A549 treated with GW870086 at 1 μM for 4 hours (cell line): ENCODE measurements at places on chromosomes 7 and 10. TPM values are rescaled to one million over a fixed set of nuclear protein-coding genes. Genes with fewer than 3 reads are reported as not detected.

Gene ZNF239
- 1.7 to 2.5 TPM (median 2.3 TPM) in 5 replicates for total RNA-seq

Gene RAPGEF5
- total RNA-seq, result 0.09 to 0.23 TPM (median 0.10 TPM) in 5 replicates

Gene RNF32
- 1.2 to 2.0 TPM (median 1.6 TPM) in 5 replicates for total RNA-seq

Gene HKDC1
- total RNA-seq, result 10.1 to 16.1 TPM (median 11.6 TPM) in 5 replicates

Gene GIMAP5
- total RNA-seq, result 0.14 TPM in 1 of 5 replicates, not detected in the others

Gene ACBD7
- total RNA-seq, result 0.85 to 1.3 TPM (median 1.1 TPM) in 5 replicates

Gene CYP2C18
- total RNA-seq, result 0.05 to 0.08 TPM (median 0.07 TPM) in 3 of 5 replicates, not detected in the others

Gene HHEX
- total RNA-seq, result 12.0 to 13.9 TPM (median 12.4 TPM) in 5 replicates

Gene PNLIPRP3
- total RNA-seq, result not detected in 5 replicates

Gene MINDY3
- 12.3 to 15.7 TPM (median 13.9 TPM) in 5 replicates for total RNA-seq

Gene CCDC6
- 27.8 to 34.4 TPM (median 31.5 TPM) in 5 replicates for total RNA-seq

Gene POLR3A
- total RNA-seq, result 12.2 to 14.2 TPM (median 13.7 TPM) in 5 replicates

Gene LMOD2
- total RNA-seq, result not detected in 5 replicates

Gene CRHR2
- 0.05 to 0.07 TPM in 2 of 5 replicates, not detected in the others for total RNA-seq

Gene DLX5
- not detected in 5 replicates for total RNA-seq

Gene CCDC172
- total RNA-seq, result not detected in 5 replicates

Gene SLC25A40
- total RNA-seq, result 4.5 to 7.8 TPM (median 6.6 TPM) in 5 replicates

Gene KCNMA1
- 42.8 to 95.1 TPM (median 69.4 TPM) in 5 replicates for total RNA-seq

Gene WNT8B
- not detected in 5 replicates for total RNA-seq

Gene TYW1B
- 2.2 to 2.8 TPM (median 2.6 TPM) in 5 replicates for total RNA-seq

Gene MMD2
- not detected in 5 replicates for total RNA-seq

Gene CAV1
- 490 to 569 TPM (median 549 TPM) in 5 replicates for total RNA-seq

Gene SEMA3C
- total RNA-seq, result 44.9 to 71.7 TPM (median 64.4 TPM) in 5 replicates

Gene GBX1
- 0.26 TPM in 1 of 5 replicates, not detected in the others for total RNA-seq

Gene ELFN1
- total RNA-seq, result 0.22 to 0.38 TPM (median 0.38 TPM) in 5 replicates

Gene LEP
- not detected in 5 replicates for total RNA-seq

Gene HTR7
- total RNA-seq, result 0.09 to 0.15 TPM (median 0.13 TPM) in 4 of 5 replicates, not detected in the other

Gene WDR86
- total RNA-seq, result 0.15 to 0.24 TPM in 2 of 5 replicates, not detected in the others

Gene MOGAT3
- not detected in 5 replicates for total RNA-seq

Gene ANKRD26
- total RNA-seq, result 2.0 to 3.3 TPM (median 2.6 TPM) in 5 replicates

Gene PHKG1
- total RNA-seq, result 0.35 to 1.9 TPM (median 0.48 TPM) in 5 replicates

Gene APBB1IP
- 5.7 to 6.8 TPM (median 6.5 TPM) in 5 replicates for total RNA-seq

Gene DMBT1
- total RNA-seq, result 0.18 to 0.23 TPM (median 0.19 TPM) in 5 replicates

Gene VIPR2
- 0.03 TPM in 1 of 5 replicates, not detected in the others for total RNA-seq

Gene ARHGEF35
- total RNA-seq, result 0.25 to 0.49 TPM (median 0.33 TPM) in 5 replicates

Gene ANKRD30A
- 0.31 to 1.2 TPM (median 0.57 TPM) in 5 replicates for total RNA-seq

Gene IKZF1
- total RNA-seq, result not detected in 5 replicates

Gene SPDYE5
- total RNA-seq, result not detected in 5 replicates

Gene CALML3
- total RNA-seq, result not detected in 5 replicates

Gene GRM3
- total RNA-seq, result not detected in 5 replicates

Gene FAM237B
- not detected in 5 replicates for total RNA-seq

Gene C10orf143
- total RNA-seq, result 0.24 to 1.1 TPM (median 0.47 TPM) in 5 replicates

Gene BHLHA15
- total RNA-seq, result 0.33 to 0.94 TPM (median 0.54 TPM) in 5 replicates

Gene SLC26A3
- total RNA-seq, result not detected in 5 replicates

Gene STYXL1
- total RNA-seq, result 39.0 to 46.2 TPM (median 42.2 TPM) in 5 replicates

Gene SPDYE1
- total RNA-seq, result not detected in 5 replicates

Gene ANKRD1
- 14.1 to 25.2 TPM (median 21.8 TPM) in 5 replicates for total RNA-seq

Gene ACSM6
- not detected in 5 replicates for total RNA-seq

Gene NRCAM
- 66.0 to 105 TPM (median 95.4 TPM) in 5 replicates for total RNA-seq

Gene TAC1
- total RNA-seq, result 0.14 TPM in 1 of 5 replicates, not detected in the others

Gene GPR22
- total RNA-seq, result not detected in 5 replicates
